ENCODE measurements at places on chromosomes 3 and 15.
A peak's percentile ranks its signal among the peaks of the same experiment; 100 is the strongest.

DNA sequence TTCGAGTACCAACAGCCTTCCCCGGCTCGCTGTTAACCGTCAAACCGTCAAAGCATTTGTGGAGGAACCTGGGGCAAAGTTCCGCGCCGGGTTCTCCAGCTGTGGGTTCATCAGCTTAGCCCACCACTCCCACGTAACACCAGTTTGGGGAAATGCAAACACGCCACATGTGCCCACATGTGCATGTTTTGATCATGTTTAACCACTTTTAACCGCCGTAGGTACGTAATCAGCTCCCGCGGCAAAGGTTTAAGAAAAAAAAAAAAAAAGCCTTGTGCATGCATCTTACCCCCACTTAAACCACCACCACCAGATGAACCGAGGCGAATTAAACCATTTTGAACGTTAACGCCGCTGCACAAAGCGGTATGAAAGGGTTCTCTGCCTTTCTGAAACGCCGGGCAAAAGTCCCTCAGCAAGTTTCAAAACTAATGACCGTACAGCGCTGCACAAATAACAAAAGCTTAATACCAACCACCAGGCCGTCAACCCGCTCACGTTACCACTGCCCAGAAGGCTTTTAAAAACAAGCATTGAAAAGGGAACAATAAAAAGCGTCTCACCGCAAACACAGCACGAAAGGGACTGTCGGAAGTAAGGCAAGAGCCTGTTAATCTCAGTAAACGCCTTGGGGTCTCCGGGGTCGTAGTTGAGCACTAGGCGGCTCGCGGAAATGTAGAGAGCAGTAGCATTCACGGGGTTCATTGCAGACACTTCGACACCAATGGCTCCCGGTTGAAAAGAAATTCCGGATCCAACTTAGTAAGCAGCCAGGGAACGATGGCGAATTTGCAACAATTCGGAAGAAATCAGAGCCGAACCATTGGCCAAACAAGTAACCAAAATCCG, 1.5 kb downstream of the MSL2 start:
- no peak for DNase-seq

- peak; percentile 91 for DNase-seq
These were observed 25.9 kb upstream of the JMJD7 start for GRCh38 chr15:41801850-41802455.

- no peak for DNase-seq
These were observed 193.1 kb downstream of the ALCAM start for GRCh38 chr3:105559856-105560255.

- DNase-seq, result no peak
These were observed 39.2 kb downstream of the CMTM7 start for GRCh38 chr3:32430900-32431299.

DNA sequence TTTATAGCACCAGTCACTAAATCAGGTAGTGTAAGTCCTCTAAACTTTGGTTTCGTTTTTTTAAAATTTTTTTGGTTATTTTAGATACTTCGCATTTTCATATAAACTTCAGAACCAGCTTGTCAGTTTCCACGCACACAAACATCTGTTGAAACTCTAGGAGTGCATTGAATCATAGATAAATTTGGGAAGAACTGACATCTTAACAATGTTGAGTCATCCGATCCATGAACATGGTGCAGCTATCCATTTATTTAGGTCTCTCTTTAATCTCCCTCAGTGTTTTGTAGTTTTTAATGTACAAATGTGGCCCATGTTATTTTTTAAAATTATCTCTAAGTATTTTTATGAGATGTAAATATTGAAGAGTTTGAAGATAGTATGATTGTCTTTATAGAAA, 17.7 kb downstream of the TICRR start:
- no peak for DNase-seq

GRCh38 chr15:80561500-80561899, 133.6 kb upstream of the ABHD17C start:
- DNase-seq, result no peak

GRCh38 chr3:123816673-123817207, 67.4 kb downstream of the MYLK start:
- no peak for DNase-seq
